ENCODE measurements at places on chromosomes 1 and 21.
A peak's percentile ranks its signal among the peaks of the same experiment; 100 is the strongest.

DNA sequence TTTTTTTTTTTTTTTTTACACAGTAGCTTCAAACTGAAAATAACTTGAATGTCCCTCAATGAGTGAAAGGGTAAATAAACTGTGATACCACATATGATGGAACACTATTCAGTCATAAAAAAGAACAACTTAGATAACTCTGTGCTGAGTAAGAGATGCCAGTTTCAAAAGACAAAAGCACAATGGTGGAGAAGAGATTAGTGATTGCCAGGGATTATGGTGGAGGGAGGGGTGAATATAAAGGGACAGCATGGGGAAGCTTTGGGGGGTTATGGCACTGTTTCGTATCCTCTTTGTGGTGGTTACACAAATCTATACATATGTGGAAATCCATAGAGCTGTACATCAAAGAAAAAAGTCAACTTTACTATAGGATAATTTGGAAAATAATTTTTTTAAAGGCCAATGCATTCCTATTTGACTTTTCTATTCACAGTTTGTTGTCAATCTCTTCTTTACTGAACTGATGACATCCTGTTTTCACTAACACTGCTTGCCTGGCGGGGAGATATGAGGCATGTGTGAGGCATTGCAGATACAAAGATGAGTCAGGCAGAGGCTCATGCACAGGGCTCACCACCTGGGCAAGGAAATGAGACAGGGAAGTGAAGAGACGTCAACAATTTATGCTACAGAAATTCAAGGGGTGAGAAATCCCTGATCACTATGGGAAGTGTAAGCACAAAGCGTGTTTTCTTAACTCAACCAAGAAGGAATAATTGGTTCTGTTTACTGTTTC lies 302.7 kb downstream of the DUSP10 start:
- no peak for DNase-seq

DNA sequence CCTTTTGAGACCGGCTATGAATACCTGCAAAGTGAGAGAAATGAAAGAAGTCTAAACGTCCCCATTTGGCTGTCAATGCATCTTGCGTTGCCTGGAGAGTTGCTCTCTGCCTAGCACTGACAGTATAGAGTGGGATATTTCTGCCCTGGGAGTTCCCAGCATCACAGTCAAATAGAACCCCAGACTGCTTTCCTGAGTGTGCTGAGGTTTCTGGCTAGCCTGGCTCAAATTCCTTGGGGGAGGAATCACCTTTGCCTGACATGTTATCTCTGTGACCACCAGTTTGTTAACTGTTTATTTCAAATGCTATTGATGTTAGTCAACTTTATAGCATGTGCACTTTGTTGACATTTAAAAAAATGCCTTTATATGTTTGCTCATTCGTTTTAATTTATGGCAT lies 212.0 kb upstream of the FAM78B start:
- DNase-seq, result no peak

GRCh38 chr1:16109571-16109970 lies 36.1 kb upstream of the FAM131C start:
- DNase-seq, result no peak

- DNase-seq, result no peak
These were observed 195.5 kb upstream of the DUSP10 start for GRCh38 chr1:221937155-221937953.

DNA sequence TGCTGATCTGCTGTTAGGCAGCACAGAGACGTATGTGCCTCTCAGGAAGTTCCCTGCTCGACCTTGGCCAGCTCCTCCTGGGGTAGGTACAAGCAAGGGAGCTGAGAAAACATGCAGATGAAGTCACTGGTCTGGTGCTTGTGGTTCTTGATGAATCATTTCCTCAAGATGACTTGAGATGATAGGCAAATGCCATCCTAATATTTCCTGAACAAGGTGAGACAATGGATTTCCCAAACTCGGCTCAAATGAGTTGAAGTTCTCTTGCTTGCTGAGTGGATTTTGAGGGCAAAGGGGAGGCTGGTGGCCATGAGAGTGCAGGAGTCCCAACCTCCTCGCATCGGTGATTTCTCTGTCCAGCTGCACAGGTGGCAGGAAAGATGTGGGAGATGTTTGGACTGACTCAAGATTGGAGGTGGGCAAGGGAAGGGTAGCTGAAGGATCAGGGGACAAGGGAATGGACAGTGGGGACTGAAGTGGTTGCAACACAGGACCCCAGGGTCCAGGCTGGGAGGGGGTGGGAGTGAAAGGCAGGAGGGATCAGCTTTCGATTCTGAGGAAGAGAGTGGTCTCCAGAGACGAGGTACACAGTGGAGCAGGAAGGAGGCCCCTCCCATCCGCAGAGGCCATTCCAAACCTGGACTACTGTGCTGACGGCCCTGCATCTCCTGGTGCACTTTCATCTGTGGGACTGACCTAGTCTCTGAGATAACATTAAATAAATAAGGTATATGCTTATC lies 63.9 kb downstream of the CAPN2 start:
- DNase-seq, result no peak

DNA sequence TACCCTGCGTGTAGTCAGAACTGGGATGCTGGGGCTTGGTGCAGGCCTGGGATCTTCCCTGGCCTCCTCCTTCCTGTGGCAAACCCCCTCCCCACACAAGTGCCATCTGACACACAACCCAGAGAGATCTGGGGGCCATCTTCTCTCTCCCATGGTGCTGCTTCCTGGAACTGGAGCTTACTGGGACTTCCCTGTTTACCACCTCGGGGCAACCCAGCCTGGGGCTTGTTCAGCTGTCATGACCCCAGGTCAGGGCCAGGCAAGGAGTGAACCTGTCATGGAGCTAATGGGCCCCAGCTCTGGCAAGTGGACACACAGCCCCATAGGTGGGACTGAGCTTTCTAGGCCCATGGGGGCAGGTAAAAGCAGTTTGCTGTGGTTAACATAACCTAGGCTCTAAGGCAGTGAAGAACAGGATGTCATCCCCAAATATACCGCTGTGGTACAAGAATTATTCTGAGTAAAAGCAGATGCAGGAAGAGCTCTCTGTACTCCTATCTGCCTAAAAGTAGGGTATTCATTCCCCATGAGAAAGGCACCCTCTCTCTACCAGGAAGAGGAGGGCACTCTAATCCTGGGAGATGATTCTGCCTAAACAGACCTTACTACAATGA lies 2.4 kb downstream of the TRIM11 start:
- DNase-seq, result no peak

- peak; percentile 38 for DNase-seq
These were observed 83.6 kb upstream of the SLC25A33 start for GRCh38 chr1:9455487-9456234.

GRCh38 chr21:40972151-40972550 lies 125.2 kb upstream of the DSCAM start:
- DNase-seq, result no peak

GRCh38 chr1:151512801-151513625 lies 1.8 kb downstream of the CGN start:
- no peak for DNase-seq

- no peak for DNase-seq
These were observed 20.0 kb downstream of the ADAMTS5 start for GRCh38 chr21:26946744-26947446.

DNA sequence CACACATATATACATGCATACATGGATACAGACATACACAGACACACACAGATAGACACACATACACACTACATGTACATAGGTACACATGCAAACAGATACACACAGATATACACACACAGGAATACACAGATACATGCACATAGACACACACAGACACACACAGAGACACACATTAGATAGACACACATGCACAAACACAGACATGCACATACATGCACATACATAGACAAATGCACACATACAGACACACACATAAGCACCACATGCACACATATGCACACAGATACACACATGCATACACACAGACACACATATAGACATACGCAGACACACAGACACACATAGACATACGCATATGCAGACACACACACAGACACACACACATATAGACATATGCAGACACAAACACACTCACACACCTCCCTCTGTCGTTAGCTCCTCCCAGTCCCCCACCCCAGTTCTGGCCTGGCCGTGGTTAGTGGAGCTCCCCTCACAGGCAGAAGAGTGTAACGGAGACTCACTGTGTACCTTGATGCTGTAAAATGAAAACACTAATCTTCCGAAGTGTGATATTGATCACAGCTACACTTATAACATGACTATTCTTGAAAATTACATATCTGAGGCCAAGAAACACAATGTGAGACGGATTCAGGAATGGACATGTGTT lies 7.6 kb downstream of the UBASH3A start:
- peak; percentile 43 for DNase-seq

- DNase-seq, result no peak
These were observed 126.8 kb downstream of the PLXNA2 start for GRCh38 chr1:208117409-208117808.

DNA sequence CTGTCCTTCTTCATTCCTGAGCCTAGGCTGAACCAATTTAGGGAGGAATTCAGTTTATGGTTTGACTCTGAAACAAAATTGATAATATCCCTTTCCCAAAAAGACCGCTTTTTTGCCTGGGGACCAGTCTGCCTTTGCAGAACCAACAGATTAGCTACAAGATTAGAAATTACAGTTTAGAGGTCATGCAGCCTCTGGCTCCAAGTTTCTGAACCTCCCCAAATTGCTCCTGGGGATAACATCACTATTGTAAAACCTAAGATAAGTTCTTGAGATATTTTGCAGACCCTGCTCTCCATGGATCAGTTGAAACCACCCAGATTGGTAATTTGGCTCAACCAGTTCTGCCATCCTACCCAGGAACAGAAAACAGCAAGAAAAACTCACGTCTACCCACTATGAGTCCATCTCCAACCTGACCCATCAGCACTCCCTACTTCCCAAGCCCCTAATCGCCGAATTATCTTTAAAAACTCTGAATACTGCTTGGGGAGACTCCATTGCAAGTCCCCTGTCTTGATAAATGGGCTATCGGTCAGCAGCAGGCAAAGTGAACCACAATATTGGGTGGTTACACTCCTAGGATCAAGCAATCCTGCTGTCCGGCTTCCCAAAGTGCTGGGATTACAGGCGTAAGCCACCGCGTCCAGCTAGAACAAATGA lies 605 bp upstream of the RABGGTB start:
- DNase-seq, result no peak

- DNase-seq, result no peak
These were observed 38.6 kb downstream of the GPR3 start for GRCh38 chr1:27430903-27431600.

DNA sequence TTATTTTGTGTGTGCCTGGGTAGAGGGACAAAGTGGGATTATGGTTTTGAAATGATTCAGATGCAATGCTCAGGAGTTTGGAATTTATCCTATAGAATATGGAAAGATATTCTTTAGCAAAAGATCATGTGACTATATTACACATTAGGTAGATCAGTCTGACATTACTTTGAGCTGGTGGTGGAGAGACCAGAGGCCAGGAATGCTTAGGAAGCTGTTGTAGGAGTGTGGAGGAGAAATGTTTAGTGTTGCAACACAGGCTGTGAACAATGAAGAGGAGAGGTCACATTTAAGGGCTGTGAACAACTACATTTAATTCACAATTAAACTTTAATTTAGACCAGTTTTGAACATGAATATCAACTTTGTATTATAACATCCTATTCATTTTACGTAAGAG lies 45.3 kb upstream of the PODN start:
- DNase-seq, result no peak

DNA sequence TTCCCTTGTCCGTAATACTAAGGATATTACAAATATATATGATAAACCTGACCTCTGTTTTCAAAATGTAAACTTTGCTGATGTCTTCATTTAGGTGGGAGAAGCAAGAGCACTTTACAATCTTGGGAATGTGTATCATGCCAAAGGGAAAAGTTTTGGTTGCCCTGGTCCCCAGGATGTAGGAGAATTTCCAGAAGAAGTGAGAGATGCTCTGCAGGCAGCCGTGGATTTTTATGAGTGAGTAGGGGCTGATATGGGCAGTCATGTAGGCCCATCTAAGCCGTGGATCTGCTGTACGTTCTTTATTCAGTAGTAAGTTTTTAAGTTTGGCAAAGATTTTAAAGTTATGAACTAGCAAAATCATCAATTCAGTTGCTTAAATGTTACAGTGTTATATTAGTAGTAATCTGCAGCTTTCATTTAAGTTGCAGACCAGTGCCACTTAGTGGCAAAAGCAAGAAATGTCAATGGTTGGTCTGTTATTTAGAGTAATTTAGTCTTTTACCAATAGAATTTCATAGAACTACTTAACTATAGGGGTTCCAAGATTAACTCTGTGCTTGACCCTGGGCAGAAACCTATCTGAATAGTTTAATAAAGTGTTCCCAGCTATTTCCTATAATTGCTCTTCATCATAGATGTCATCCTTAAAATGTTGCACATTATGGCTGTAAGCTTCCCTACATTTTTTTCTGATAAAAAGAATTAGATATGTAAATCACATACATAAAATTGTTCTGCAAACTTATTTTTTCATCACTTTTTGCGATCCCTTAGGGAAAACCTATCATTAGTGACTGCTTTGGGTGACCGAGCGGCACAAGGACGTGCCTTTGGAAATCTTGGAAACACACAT lies 21.3 kb downstream of the GPSM2 start:
- DNase-seq, result peak; percentile 23

DNA sequence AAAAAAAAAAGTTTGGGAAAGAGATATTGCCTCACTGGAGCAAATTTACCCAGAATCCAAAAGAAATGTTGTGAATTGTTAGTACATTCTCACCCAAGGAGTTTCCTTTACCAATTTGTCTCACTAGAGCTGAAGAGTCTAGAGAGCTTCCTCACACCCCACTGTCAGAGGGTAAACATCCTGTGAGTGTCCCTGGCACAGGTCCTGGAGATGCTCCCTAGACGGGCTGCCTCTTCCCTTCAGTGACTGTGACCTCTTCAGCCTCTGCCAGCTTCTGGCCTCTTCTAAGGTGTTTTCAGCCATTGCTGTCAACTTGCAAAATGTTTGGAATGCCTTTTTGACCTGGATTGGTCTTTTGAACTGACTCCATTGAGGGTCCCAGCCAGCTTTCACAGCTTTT lies 159.4 kb downstream of the DHRS3 start:
- no peak for DNase-seq

DNA sequence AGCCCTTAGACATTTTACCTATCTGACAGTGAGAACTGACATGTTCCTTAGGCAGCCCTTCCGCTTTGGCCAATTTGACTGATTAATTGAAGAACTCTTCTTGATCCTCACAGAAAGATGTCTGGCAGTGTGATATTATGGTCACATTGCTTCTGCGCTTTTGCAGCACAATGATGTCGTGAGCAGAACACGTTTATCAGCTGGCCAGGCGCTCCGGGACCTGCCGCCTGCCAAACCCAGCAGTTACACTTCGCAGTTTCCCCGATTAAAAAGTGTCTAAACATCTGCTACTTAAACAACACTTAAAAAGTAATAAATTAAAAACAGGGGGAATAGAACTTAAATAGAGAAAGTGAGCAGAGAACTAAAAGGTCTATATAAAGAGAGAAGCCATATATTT lies 103.5 kb upstream of the ETS2 start:
- DNase-seq, result no peak

DNA sequence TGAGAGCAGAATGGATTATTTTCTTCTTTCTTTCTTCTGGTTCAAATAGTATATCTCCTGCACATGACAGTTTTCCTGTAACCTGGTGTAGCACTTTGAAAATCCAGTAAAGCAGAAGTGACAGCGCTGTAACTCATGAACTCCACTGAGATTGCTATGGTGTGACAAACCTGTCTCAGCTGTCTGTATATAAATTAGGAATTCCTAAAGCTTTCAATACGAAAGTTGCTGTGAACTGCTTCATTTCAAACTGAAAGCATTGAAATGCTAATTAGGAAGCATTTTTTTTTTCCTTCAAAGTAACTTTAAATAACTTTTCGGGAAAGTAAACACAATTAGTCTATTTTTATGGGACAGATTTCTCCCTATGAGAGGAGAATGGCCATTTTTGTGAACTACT lies 646.9 kb upstream of the ZP4 start:
- no peak for DNase-seq

GRCh38 chr1:41368801-41369200 lies 7.6 kb downstream of the FOXO6 start:
- no peak for DNase-seq

- DNase-seq, result no peak
These were observed 21.4 kb upstream of the FASLG start for GRCh38 chr1:172637522-172637921.
